ENCODE measurements at places on chromosomes 13 and 19.

GRCh38 chr13:31965361-31966066 is 66.1 kb upstream of the FRY start:
- DNase-seq = no peak

- DNase-seq = no peak
Measured at GRCh38 chr19:3323026-3323425, 43.4 kb upstream of the NFIC start.

DNA sequence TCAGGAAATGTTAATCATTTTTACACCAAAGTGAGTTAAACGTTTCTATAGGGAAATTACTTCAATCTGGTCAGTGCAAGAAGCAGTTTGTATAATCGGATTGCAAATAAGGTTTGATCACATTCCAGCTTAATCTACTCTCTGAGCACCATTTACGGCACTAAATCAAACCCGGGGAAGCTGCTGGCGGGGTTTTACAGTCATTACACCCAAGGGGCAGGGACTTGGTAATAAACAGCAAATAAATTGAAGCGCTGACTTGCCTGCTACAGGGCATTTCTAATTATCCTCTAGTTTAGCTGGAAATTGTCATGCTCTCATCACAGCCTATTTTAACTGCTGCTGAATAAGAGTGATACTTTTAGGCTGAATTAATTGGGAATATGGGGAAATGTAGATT is 152.1 kb upstream of the SOX21 start:
- no peak for DNase-seq

DNA sequence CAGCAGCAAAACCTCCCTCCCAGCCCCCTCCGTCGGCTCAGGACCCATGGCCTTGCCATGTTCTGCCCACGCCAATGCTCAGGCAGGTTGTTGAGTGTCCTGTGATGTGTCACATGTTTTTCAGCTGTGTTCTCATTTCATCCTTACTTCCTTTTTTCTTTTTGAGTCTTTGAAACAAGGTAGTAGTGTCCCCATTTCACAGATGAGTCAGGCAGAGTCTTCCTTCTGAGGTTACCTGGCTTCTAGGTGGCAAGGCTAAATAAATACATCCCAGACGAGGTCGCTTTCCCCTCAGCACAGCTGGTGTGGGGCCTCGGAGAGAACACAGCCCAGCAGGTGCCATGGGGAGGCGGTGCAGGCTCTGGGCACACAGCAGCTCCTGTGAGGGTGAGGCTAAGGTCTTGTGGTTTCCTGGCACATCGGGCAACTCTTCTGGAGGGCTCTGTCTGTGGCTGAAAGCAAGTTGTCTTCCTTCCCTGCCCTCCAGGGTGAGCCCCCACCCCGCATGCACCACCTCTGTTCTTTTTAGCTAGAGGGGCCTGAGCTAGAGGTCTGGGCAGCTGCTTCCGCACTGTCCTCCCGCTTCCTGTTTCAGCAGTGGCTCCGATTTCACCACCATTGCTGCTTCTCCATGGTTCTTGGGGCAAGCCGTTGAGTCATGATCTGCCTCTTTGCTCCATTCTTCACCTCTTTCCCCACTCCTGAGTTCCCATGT is 15.1 kb downstream of the PRAM1 start:
- DNase-seq = peak; percentile 36

- DNase-seq = no peak
Measured at GRCh38 chr19:2942928-2943640, 1.7 kb downstream of the ZNF77 start.

DNA sequence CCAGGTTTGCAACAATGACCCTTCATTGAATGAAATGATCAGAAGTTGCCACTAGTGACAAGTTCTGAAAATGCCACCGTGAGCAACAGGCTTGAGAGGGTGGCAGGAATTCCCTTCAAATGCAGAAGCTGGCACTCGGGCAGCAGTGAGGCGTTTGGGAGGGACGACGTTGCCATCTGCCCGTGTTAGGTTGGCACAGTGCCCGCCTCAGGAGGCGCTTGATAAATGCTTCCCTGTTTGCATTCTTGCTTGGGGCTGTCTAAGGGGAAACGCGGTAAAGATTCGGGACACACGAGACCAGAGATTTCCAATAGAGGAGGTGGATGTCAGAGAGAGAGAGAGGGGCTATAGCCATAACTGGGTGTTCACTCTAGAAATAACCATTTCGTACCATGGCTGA is 101.9 kb downstream of the TEX29 start:
- no peak for DNase-seq

- no peak for DNase-seq
Measured at GRCh38 chr13:30927595-30927994, 4.9 kb upstream of the TEX26 start.

- DNase-seq = no peak
Measured at GRCh38 chr19:38870612-38871011, 7.5 kb downstream of the RINL start.

GRCh38 chr19:53161123-53161522 is 2.3 kb upstream of the ZNF347 start:
- no peak for DNase-seq

DNA sequence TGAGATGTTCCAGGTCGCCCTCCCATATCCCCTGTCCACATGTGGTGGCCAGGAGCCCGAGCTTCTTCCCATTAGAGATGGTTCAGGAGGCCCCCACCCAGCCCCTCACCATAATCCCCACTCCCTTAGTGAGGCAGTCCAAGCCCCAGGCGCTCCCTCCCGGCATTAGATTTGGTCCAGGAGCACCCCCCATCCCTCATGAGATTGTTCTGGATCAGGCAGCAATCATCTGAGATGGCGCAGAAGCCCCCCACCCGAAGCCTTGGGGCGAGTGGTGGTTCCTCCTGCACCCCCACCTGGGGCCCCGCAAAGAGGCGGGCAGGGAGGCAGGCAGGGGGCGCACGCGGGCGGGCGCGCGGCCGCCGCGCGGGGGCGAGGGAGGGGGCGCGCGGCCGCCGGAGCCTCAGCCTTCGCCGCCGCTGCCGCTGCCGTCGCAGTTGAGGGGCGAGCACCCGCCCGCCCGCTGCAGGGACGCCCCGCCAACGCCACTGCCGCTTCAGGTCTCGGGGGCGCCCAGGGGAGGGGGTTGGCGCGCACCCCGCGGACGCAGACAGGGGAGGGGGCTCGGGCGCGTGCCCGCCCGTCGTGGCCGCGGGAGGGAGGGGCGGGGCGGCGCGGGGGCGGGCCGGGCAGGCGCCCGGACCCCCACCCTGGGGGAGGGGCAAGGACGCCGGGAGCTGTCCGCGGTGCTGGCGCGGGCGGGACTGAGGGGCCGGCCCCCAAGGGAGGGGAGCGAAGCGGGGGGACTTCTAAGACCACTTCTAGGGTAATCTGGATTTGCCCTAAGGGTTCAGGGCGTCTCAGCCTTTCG is 46.4 kb upstream of the SHKBP1 start:
- DNase-seq = no peak

DNA sequence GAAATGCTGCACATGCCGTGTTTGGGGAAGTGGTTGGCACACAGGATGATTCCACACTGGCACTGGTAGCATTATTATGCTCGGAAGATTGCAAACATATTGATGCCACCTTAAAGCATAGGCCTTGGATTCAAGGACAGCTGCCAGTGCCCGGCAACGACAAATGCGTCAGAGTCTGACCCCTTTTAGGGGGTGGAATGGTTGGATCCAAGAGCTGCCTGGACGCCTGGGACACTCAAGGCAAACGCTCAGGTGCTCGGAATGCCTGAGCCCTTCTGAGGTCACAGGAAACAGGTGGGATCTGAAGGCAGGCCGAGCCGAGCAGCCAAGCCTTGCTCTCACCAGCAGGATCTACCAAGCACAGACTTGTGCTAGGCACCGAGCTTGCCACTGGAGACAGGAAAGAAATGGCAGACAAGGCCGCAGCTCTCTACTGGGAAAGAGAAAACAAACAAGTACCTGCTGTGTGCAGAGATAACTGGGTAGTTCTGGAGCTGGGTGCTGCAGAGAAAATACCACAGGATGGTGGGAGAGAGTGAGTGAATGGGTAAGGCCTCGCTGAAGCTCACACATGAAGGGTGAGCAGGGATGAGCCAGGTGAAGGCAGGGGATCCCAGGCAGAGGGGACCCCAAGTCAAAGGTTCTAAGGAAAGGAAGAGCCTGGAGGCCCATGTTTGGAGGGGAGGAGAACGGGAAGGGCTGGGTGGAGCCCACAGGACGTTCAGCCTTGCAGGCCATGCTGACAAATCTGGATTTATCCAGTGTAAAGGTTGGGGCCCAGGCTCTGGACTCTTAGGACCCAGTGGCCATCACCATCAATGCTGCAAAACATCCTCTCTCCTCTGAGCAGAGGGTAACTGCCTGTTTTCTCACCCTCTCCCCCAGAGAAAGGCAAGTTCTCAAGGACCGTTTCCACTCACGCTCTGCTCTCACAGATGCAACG is 9.2 kb downstream of the RANBP3 start:
- DNase-seq = no peak
